ENCODE measurements at places on chromosomes 6 and 20.
A peak's percentile ranks its signal among the peaks of the same experiment; 100 is the strongest.

- no peak for DNase-seq
Observed at GRCh38 chr6:66896415-66896814, 1189.4 kb upstream of the EYS start.

- DNase-seq, result no peak
Observed at GRCh38 chr6:14703586-14703985, 542.3 kb upstream of the JARID2 start.

DNA sequence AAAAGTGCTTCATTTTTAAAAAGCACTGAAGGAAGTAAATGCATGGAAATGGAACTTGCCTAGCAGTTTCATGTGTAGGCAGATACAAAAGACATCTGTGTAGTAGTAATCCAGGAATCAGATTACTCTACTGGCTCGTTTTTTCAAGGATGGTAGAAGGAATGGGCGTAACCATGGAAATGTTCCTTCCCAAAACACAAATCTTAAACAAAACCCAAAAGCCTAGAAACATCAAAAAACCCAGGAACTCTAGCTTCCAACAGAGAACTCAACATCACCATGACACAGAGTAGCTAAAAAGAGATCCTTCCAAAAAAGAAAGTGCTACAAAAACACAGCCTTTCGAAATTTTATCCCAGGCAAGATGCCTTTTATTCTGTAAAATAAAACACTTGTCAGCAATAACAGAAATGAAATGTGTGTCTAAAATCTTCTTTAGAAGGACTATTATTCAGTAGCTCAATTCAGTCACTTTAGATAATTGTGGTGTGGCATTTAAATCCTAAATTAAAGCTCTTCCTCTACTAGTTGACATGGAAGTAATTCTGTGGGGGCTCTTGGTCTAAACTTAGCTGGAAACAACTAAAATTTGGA lies 81.7 kb downstream of the FAM217A start:
- DNase-seq, result no peak

GRCh38 chr6:132361101-132361500 lies 40.2 kb downstream of the MOXD1 start:
- DNase-seq, result no peak

- no peak for DNase-seq
Observed at GRCh38 chr20:6480328-6481200, 286.9 kb upstream of the BMP2 start.

DNA sequence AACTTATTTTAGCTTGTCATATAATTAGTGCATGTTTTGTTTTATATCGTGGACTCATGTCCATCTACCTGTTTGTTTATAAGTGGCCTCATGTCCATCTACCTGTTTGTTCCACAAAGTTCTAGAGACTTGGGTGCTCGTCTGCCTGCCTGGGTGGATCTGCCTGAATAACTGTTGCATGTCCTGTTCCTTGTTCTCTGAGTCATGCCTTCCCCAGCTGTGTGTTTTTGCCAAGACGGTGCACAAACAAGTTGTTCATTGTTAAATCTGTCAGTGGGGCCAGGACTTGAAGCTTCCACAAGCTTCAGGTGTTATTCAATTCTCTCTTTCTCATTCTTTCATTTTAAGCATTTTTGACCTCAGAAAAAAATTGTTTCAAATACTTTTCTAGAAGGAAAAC lies 358.0 kb upstream of the CITED2 start:
- no peak for DNase-seq

- no peak for DNase-seq
Observed at GRCh38 chr6:41072836-41073202, at the start of gene NFYA. TSS of gene NFYA (plus strand) at chr6:41072974. CDS start at chr6:41079090, 6,116 bp downstream.

DNA sequence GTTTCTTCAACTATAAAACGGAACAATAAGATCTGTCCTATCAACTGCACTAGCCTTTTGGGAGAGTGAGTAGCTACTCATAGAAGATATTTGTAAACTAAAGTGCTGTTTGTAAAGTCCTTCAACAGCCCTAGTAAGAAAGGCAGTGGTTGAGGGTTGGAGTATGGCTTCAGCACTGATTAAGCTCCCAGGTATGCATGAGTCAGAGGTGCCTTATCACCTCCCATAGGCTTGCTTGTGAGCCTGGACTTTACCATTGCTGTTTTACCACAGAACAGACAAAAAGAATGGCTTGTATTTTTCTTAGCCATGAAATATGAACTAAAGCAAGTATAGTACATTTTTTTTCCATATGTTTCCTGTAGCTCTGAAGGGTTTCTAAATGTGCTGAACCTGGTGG lies 44.1 kb downstream of the SAMD3 start:
- no peak for DNase-seq

GRCh38 chr6:138692058-138692977 lies 81.3 kb upstream of the CCDC28A start:
- peak; percentile 57 for DNase-seq

Data from left renal pelvis (tissue), 4 donors.